ENCODE measurements at places on chromosomes 12 and 14. TPM values are rescaled to one million over a fixed set of nuclear protein-coding genes. Genes with fewer than 3 reads are reported as not detected.

The FGF23 gene
- total RNA-seq = not detected

The PAH gene
- not detected for total RNA-seq

The FZD10 gene
- total RNA-seq = 0.14 TPM

The C1S gene
- total RNA-seq = 54.9 TPM

The SERPINA3 gene
- 16.9 TPM for total RNA-seq

The KRT72 gene
- total RNA-seq = not detected
